ENCODE measurements at places on chromosomes 7 and 10. TPM values are rescaled to one million over a fixed set of nuclear protein-coding genes. Genes with fewer than 3 reads are reported as not detected.

Gene MYPN
- 9.4 TPM for total RNA-seq

Gene NKX1-2
- total RNA-seq, result 0.20 TPM

Gene TAF6
- 16.3 TPM for total RNA-seq

Gene PSMG3
- 12.6 TPM for total RNA-seq

Gene MDFIC
- 25.6 TPM for total RNA-seq

Gene DNAH11
- 0.89 TPM for total RNA-seq

Gene OGDHL
- total RNA-seq, result 0.89 TPM

Gene BTBD16
- total RNA-seq, result 1.3 TPM

Gene MYL10
- 3.2 TPM for total RNA-seq

Gene CPXM2
- total RNA-seq, result 4.9 TPM

Gene PCLO
- 3.8 TPM for total RNA-seq

Gene PTF1A
- total RNA-seq, result not detected

Gene MKX
- total RNA-seq, result 4.0 TPM

Gene TMEM273
- total RNA-seq, result 12.0 TPM

Gene NME8
- total RNA-seq, result 0.79 TPM

Gene TBC1D12
- total RNA-seq, result 23.5 TPM

Gene AKR1B1
- 25.1 TPM for total RNA-seq

Gene CNTNAP2
- total RNA-seq, result 1.9 TPM

Gene CHAT
- not detected for total RNA-seq

Gene CEP55
- total RNA-seq, result 7.8 TPM

Gene FIS1
- total RNA-seq, result 92.0 TPM

Gene UTF1
- not detected for total RNA-seq

Gene PVRIG
- total RNA-seq, result not detected

Gene NAT16
- total RNA-seq, result not detected

Gene FBXL13
- 2.8 TPM for total RNA-seq

Gene ZNF488
- total RNA-seq, result 0.10 TPM

Gene CUBN
- 18.1 TPM for total RNA-seq

Gene GNB2
- 69.4 TPM for total RNA-seq

Gene FAM25A
- 16.3 TPM for total RNA-seq

Gene ARHGEF5
- 14.3 TPM for total RNA-seq

Gene PKD2L1
- not detected for total RNA-seq

Gene EGR2
- total RNA-seq, result 14.9 TPM

Gene RPP38
- 5.2 TPM for total RNA-seq

Gene LMTK2
- 12.9 TPM for total RNA-seq

Gene DKK1
- 5.0 TPM for total RNA-seq

Gene AEBP1
- 56.3 TPM for total RNA-seq

Gene UNCX
- total RNA-seq, result not detected

Gene ANXA8
- 4.6 TPM for total RNA-seq

Gene SYCE1
- not detected for total RNA-seq

Gene PIP
- not detected for total RNA-seq

Gene AKR1C4
- not detected for total RNA-seq

Gene OR2A42
- 0.10 TPM for total RNA-seq

Gene EBF3
- total RNA-seq, result 19.5 TPM

Data from skin of body (tissue), 3 donors.